Activated CD4-positive, alpha-beta T cell treated with anti-CD3 and anti-CD28 coated beads, Interleukin-2, Interleukin-6, amounts not matched to agents 100 ng/mL and 50 ng/mL, durations not matched to agents 16 hours and 8 hours (primary cell): ENCODE measurements at places on chromosomes 5 and 9.

DNA sequence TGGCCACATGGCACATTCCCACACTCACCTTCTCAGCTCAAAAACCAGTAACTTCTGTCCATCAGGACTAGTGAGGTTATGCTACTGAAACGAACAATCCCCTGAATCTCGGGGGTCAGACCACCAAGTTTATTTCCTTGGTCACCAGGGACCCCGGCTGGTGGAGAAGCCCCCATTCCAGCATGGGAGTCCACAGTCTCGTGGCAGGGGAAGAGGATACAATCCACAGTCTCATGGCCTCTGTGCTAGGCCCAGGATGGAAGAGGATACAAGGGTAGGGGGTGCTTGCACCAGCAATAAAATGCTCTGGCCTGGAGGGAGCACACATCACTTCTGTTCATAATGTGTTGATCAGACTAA is 7.4 kb upstream of the CARD19 start:
- DNase-seq, result no peak

- DNase-seq, result no peak
These were observed 13.4 kb downstream of the PTPA start for GRCh38 chr9:129124506-129125069.

GRCh38 chr9:89160806-89161205 is 17.8 kb downstream of the SHC3 start:
- DNase-seq, result no peak

DNA sequence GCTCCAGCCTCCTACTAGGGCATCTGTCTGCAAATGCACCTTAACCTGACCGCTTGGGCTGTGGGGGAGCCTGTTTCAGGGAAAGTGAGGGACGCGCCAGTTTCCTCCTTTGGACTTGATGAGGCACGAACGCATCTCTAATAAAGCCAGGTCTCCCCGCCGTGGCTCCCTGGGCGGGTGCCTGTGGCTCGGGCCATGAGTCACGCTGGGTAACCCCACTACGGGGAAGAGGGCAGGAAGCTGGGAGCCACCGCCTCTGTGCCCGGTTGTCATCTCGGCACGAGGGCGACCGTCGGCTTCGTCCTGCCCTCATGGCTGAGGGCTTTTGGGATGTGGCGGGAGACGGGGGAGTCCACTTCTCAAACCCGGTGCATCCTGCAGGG is 12.1 kb downstream of the NOTCH1 start:
- DNase-seq, result peak; percentile 89
